ENCODE measurements at places on chromosomes 5 and 9. TPM values are rescaled to one million over a fixed set of nuclear protein-coding genes. Genes with fewer than 3 reads are reported as not detected.

Gene NOL6
- 24.1 TPM for polyA plus RNA-seq

Gene C5orf58
- polyA plus RNA-seq: 2.1 TPM

Gene LSM11
- polyA plus RNA-seq: 56.8 TPM

Gene CDC20B
- polyA plus RNA-seq: 0.17 TPM

Gene SLC34A3
- 1.6 TPM for polyA plus RNA-seq

Gene SHOC1
- polyA plus RNA-seq: 0.05 TPM

Gene PLCXD3
- polyA plus RNA-seq: 9.2 TPM

Gene CDH9
- 6.2 TPM for polyA plus RNA-seq

Gene ACOT12
- 0.80 TPM for polyA plus RNA-seq

Gene TMEM167A
- polyA plus RNA-seq: 132 TPM

Gene TGFBI
- 92.6 TPM for polyA plus RNA-seq

Gene NKD2
- 25.2 TPM for polyA plus RNA-seq

Gene RUSC2
- polyA plus RNA-seq: 77.9 TPM

Gene RORB
- polyA plus RNA-seq: 12.9 TPM

Gene NR4A3
- polyA plus RNA-seq: 8.4 TPM

Gene EIF4E1B
- 1.9 TPM for polyA plus RNA-seq

Gene ACSL6
- polyA plus RNA-seq: 77.7 TPM

Gene INSL4
- polyA plus RNA-seq: not detected

Gene ANXA1
- 85.7 TPM for polyA plus RNA-seq

Gene ALAD
- 51.3 TPM for polyA plus RNA-seq

Gene CARTPT
- 20.2 TPM for polyA plus RNA-seq

Gene PELO
- polyA plus RNA-seq: 17.7 TPM

Gene ACER2
- 2.7 TPM for polyA plus RNA-seq

Gene SAPCD2
- polyA plus RNA-seq: 19.0 TPM

Gene TAF1L
- not detected for polyA plus RNA-seq

Gene VLDLR
- 32.7 TPM for polyA plus RNA-seq

Gene OLFM1
- polyA plus RNA-seq: 285 TPM

Gene GLRA1
- 11.0 TPM for polyA plus RNA-seq

Gene GLDC
- polyA plus RNA-seq: 41.1 TPM

Gene CDKN2B
- 1.8 TPM for polyA plus RNA-seq

Gene SREK1IP1
- polyA plus RNA-seq: 13.6 TPM

Gene ECSCR
- 25.4 TPM for polyA plus RNA-seq

Gene FCHO2
- polyA plus RNA-seq: 15.5 TPM
